ENCODE measurements at places on chromosomes 1 and 21.

DNA sequence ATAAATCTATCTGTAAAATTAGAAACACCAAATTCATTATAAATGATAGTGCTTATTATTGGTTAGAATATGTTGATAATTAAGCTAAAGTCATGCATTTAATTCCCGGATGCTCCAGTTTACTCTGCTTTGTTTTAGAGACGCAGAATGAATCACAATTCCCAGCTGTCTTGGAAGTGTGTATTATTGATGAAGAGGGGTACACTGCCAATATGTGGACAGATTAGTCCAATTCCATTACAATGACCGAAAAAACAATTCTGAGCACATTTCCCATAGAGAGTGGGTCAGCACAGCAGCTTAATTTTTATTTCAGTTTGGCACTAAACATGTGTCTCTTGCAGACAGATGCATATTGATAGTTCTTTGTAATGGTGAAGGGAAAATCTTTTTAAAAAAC is 146.7 kb downstream of the KCNT2 start:
- no peak for DNase-seq

DNA sequence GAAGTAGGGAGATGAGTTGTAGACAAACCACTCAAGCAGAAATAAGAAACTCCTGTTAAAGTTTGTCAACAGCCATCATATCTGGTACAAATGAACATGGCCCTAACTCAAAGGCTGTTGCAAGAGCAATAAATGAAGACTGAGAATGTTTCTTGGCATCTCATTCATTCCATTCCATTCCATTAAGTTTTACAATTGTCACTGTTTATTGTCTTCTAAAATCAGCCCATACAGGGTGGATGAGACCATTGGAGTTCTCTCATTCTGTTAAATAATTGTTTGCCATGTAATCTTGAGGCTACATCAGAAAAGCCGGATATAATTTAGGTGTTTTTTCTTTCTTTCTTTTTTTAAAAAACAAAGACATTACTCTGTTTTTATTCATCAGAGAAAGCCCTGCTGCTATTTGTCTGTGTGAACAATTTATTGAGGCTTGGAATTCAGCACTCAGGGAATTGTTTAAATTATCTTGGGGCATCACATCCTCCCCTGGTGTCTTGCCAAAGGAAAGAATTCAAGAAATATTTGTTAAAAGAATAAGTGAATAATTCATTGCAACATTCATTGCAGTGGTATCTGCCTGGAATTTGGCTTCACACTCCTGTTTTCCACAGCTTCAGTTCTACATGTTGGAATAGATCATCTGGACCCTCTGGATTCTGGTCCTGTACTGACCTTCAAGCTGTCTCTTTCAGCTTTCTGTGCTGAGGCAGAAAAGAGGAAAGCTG is 604.5 kb downstream of the PLPP3 start:
- DNase-seq, result no peak

- DNase-seq, result no peak
Measured at GRCh38 chr21:34509151-34509550, 2.9 kb downstream of the KCNE1 start.

DNA sequence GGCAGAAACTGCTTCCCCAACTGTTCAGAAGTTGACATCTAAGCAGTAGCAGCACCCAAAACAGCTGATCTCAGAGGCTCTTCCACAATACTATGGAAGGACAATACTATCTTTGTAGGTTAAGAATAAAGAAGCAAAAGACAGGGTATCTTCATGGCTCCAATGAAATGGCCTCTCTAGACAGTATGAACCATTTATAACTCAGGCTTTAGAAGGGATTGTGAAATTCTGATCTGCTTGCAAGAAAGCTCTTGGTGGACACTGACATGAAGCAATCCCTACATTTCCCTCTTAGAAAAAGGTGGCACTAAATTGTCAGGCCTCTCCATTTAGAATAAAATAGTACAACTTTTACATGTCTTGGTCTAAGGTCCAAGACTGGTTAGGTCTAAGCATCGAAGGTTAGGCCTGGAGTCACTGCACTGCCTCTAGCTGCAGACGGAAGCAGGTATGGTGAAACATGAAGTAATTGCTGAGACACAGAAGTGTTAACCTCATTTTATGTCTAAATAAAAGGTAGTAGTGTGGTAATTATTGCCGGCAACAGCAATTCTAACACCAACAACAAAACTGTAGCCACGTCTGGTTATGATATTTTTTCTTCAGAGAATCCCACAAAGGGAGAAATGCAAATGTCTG is 50.6 kb upstream of the HP1BP3 start:
- DNase-seq, result no peak

GRCh38 chr21:23398726-23399125 is 2208.6 kb downstream of the MRPL39 start:
- DNase-seq, result no peak

DNA sequence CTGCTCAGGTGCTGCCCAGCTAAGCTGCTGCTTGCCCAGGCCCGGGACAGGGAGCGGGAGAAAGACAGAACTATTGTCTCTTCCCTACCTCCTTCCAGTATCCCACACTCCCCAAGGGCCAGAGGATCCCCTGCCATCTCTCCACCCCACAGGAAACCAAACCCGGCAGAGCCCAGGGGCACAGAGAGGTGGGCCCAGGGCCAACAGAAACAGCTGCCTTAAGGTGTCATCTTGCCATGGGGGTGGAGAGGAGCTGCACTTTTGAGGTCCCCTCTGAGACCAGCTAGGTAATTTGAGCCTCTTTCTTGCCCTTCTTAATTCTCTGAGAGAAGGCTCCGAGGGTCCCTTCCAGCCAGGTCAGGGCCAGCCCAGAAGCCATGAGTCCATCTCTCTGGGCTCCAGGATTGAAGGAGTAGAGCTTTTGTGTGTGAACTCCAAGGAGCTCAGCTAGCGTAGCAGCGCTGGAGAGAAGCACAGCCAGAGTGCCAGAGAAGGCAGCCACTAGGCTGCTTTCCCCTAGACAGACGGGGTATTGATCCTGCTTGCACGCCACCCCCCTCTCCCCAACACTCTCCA is 9.7 kb upstream of the GPR61 start:
- no peak for DNase-seq

DNA sequence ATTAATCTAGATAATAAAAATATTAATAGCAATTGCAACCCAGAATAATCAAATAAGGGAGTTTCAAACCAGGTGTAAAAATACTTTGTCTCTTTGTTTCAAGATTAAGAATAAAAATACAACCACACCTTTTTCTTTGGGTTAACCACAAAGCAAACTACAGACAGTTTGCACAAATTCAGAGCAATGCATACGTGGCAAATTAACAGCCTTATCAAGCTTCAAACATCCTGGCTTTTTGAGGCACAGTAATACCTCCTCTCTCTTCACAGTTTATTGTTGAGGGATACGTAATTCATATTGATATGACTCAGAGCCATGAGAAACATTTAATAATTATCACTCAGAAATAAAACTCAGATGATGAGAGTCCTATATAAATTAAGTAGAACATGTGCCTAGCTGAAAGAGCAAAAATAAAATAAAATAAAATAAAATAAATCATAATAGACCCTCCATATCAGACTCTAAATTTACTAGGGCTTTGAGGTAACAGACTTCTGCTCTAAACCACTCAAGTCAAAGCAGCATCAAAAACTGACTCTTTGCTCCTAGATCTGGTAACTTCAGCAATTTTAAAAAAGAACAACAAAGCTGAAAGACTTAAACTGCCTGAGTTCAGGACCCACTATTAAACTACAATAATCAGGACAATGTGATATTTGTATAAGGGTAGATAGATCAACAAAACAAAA is 11.4 kb downstream of the EDEM3 start:
- no peak for DNase-seq

DNA sequence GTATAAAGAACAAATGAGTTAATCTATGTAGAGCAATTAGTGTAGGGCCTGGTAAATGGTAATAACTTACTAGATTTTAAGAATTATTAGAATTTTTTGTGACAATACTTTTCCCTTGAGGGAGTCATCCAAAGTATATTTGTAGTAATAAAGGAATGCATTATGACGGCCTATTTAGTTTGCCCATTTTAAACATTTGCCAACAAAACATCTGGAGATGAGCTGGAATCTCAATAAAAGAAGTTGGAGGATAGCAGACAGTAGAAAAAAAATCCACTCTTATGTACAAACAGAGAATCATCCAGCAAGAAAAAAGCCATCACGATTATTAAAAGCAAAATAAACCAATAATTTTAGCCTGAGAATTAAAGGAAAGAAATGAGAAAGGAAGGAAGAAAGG is 567.3 kb upstream of the ADAMTS5 start:
- DNase-seq, result no peak

Data from progenitor cell of endocrine pancreas (in vitro differentiated cells).